ENCODE measurements at places on chromosomes 11 and 22.

- no peak for DNase-seq
Observed at GRCh38 chr11:80163011-80163410, 722.2 kb upstream of the TENM4 start.

DNA sequence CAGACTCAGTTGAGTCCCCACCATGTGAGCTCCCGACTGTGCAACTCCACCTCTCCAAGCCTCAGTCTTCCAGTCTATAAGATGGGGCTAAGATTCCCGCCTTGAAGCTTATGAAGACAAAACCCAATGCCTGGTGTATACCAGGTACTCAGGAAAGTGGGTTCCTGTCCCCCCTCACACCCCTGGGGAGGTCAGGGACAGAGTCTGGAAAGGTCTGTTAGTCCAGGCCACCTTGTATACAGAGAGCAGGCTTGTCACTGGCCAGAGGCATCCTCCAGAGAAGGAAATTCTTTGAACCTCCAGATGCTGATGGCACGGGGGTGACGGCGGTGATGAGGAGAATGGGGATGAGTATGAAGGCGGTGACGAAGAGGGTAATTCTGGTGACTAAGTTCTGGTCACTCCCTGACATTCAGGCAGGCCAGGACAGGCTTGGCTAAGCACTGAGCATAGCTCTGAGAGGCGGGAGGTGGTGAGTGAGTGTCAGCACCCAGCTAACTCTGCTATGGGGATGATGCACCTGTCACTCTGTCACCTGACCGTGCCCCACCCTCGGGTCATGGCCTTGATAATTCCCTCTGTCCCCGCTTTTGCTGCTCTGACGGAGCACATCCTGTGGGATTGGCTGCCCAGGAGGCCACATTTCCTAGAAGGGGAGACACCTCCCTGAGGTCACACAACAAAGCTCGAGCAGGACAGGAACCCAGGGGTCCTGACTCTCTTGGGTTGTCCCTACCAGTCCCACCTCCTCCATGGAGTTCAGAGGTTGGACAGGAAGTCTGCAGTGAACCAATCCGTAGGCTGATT lies 30.9 kb upstream of the CSNK1E start:
- DNase-seq, result no peak

- no peak for DNase-seq
Observed at GRCh38 chr22:18955696-18956095, 19.6 kb upstream of the PRODH start.

DNA sequence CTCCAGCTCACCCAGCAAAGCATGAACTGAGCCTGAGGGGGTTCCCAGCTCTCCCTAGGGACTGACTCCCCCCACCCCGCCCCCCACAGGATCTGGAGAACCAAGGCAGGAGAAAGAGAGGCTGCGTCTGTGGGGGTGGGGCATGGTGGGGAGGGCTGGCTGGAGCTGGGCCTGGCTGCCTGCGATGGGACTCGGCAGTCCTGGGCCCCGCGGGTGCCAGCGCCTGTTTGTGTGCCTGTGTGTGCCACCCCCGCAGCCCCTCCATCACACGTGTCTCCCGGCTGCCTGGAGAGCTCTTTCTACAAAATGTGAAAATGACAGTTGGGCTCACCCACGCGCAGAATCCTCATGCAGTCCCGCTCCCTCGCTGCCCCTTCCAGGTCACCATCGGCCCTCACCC lies 46.8 kb downstream of the CACNA1I start:
- peak; percentile 22 for DNase-seq

- DNase-seq, result no peak
Observed at GRCh38 chr11:12017865-12018453, 9.5 kb upstream of the DKK3 start.

DNA sequence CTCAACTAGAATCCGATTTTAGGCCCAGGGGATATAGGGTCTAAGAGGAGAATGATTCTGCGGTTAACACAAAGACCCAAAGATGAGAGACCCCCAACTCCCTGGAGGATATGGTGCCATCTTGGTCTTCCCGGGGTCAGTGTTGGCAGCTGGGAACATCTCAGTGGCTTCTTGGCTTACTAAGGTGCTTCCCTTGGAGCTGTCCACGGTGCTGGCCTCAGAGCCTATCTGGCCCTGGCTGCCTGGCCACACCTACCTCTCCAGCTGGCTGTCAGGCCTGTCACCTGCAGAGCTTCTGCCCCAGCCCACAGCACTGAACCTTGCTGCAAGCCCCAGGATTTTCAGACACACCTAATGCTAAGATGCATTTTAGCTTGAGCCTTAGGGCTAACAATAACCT lies 70.7 kb upstream of the THY1 start:
- DNase-seq, result no peak

GRCh38 chr11:134332782-134333181 lies 994 bp downstream of the GLB1L2 start:
- no peak for DNase-seq

Data from stimulated activated CD4-positive, alpha-beta T cell treated with anti-CD3 and anti-CD28 coated beads, TNF-alpha, amount 100 ng/mL, for 4 hours (primary cell).